ENCODE measurements at places on chromosomes 3 and 15.

- no peak for DNase-seq
Measured at GRCh38 chr3:59247402-59247841, 197.6 kb upstream of the CFAP20DC start.

GRCh38 chr3:25677121-25677520 lies 12.4 kb upstream of the TOP2B start:
- DNase-seq, result no peak

DNA sequence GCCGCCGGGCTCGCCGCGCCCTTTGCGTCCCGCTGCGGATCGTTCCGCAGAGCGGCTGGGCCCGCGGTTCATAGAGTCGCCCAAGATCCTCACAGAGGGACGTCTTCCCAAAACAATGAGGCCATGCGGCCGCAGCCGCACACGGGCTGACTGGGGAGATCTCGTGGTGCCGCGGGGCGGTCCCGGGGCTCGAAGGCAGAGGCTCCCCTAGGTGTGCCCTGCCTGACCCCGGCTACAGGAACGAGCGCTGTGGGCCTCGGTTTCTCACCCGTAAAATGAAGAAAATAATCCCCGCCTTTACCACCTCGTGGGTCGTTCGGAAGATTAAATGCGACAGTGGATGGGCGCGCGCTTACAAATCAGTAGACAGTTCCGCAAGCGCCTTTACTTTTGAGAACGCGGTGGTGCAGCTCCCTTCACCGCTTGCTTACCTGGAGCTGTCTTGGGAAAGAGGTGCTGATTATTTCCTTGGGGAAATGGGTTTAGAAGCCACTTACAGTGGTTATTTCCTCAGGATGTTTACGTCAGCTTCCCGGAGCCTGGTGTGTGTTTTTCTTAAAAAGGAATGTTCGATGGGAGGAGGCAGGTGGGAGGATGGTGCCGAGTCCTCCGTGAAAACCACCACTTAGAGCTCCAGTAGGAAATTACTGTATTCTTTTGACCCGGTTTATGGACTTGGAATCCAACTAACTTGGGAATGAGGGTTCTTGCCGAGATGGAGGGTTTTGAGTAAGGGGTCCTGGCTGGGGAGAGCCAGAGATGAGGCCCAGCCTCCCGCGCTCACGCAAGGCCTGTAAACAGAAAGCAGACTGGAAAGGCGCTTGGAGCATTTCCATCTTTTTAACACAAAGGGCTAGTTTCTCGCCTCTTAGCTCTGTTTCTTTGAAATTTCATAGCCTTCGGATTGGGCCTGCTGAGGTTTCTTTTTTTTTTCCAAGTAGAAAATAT lies 1.9 kb upstream of the MEX3B start:
- no peak for DNase-seq

DNA sequence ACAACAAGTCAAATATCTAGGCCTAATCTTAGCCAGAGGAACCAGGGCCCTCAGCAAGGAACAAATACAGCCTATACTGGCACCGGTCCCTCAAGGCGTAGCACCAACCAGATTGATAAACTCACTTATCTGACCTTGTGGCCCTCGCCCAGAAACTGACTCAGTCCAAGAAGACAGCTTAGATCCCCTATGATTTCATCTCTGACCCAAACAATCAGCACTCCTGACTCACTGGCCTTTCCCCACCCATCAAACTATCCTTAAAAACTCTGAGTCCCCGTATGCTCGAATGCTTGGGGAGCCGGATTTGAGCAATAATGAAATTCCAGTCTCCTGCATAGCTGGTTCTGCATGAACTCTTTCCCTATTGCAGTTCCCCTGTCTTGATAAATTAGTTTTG lies 1.6 kb upstream of the SORD start:
- DNase-seq, result no peak

- no peak for DNase-seq
Measured at GRCh38 chr15:66291816-66292570, 1.4 kb upstream of the DIS3L start.

Measured in tibial nerve (tissue), 4 donors.